ENCODE measurements at places on chromosomes 7 and 10.

- DNase-seq: no peak
Measured at GRCh38 chr7:69095649-69096048, 502.6 kb upstream of the AUTS2 start.

GRCh38 chr10:62979921-62980320 lies 153.2 kb upstream of the NRBF2 start:
- DNase-seq: no peak

DNA sequence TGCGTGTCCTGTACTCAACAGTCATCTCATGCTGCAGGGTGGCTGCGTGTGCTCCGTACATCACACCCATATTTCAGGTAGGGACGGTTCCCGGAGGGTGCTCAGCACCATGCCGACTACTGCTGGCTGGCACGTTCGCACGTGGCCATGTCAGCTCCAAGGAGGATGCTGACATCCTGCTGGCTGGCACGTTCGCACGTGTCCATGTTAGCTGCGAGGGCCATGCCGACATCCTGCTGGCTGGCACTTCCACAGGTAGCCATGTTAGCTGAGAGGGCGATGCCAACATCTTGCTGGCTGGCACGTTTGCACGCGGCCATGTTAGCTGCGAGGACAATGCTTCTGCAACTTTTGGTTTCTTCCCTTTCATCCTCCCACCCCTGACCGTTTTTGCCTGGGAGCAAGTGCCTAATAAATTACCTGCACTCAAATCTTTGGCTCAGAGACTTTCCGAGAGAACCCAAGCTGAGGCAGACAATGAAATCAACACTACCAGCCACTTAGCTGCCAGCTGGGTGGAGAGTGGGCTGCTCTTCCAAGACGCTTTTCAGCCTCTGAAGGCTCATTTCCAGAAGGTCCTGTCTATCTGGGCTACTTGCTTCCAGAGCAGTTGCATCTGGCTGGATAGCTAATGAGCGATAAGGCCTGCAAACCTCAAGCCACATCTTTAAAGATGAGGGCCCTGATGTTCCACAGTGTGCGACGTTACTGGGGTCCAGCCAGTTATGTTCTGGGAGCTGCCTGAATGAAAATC lies 104.6 kb downstream of the WDR37 start:
- DNase-seq: no peak

DNA sequence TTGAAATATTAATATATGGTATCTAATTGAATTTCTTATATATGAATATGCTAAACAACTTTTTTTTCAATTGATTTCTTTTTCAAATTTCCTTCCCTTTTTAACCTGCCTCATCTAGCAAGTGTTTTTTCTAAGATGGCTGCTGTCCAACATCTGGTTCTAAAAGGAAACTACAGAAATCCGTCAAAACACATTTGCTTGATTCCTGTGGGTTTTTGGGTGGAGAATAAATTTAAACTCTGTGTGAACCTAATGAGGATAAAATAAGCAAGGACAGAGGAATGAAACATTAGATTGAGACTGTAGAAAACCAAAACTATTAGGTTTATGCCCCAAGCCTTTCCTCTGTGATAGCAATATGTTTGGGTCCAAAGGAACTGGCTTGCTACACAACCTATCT lies 75.5 kb upstream of the STARD3NL start:
- DNase-seq: no peak
